ENCODE measurements at places on chromosomes 13 and 19.

- no peak for DNase-seq
Observed at GRCh38 chr13:102902789-102903347, 57.0 kb downstream of the ERCC5 start.

DNA sequence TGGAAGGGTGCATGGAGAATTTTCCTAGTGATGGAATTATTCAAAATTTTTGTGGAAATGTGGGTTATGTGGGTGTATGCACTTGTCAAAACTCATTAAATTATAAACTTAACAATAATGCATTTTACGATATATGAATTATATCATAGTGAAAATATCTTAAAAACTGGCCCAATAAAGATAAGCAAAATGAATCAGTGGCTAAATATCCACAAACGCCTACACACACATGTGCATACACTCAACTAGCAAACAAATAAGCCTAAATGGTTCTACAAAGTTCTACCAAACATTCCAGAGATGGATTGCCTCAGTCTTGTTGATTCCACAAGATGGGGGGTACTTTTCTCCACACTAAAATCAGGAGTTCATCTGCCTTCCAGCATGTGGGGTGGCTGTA lies 349.5 kb downstream of the TSHZ3 start:
- no peak for DNase-seq

- no peak for DNase-seq
Observed at GRCh38 chr13:31699650-31700049, 39.7 kb upstream of the RXFP2 start.

- no peak for DNase-seq
Observed at GRCh38 chr13:113053376-113053775, 52.2 kb upstream of the F7 start.

Data from hematopoietic multipotent progenitor cell treated with erythropoietin and hydrocortisone succinate and interleukin-3 and kit ligand, for 15 days (in vitro differentiated cells).